ENCODE measurements at places on chromosomes 3 and 15.

DNA sequence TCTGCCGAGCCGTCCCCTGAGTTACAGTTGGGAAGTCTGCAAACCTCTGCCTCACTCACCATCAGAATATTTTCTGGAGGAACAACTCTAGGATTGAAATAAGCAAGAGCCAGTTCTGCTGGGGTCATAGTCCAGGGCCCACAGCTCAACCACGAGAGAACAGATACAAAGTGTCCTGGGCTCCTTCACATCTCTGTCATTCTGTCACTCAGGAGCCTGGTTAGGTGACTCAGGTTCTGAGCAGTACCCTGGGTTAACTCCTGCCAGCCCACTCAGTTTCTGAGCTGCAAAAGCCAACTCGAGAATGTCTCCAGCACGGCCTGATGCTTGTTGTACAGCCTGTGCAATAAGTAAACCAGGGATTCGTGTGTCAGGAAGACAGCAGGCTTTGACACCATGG, 155.7 kb downstream of the SLCO3A1 start:
- no peak for DNase-seq

- no peak for DNase-seq
Measured at GRCh38 chr15:89672221-89673164, 6.7 kb downstream of the PLIN1 start.

- no peak for DNase-seq
Measured at GRCh38 chr3:42651248-42652091, 2.0 kb upstream of the ZBTB47 start.

DNA sequence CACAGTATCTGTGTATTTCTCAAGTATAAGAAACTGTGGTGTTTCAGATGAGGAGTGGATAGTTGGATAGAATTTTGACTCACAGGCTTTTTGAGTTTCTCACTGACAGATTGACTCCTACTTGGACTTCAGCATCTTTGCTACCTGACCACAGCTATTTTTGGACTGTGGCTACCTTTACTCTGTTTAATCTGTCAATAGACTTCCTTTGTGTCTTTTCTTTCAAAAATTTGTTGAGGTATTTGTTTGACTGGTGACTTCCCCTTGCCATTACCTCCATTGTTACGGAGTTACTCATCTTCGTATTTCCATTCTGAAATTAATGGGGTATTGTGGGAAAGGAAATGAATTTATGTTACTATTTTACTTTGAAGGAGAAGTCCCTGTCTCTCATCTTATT, 123.8 kb downstream of the AGBL1 start:
- no peak for DNase-seq
